Activated CD8-positive, alpha-beta T cell treated with anti-CD3 and anti-CD28 coated beads, Interleukin-2, amount 10 ng/mL, durations not matched to agents 7 days and 5 days (primary cell): ENCODE measurements at places on chromosomes 1 and 21. TPM values are rescaled to one million over a fixed set of nuclear protein-coding genes. Genes with fewer than 3 reads are reported as not detected.

- H3K27ac ChIP-seq, result no peak overlapping the region
- peaks cover 5% of the 10 kb centered on the region for H3K4me1 ChIP-seq
- peak; percentile 21 for DNase-seq
- H3K36me3 ChIP-seq, result no peaks in the 10 kb centered on the region
- no peaks in the 10 kb centered on the region for H3K27me3 ChIP-seq
- H3K4me3 ChIP-seq, result no peak overlapping the region
Observed at GRCh38 chr1:84365225-84366221, 32.8 kb upstream of the DNASE2B start.

DNA sequence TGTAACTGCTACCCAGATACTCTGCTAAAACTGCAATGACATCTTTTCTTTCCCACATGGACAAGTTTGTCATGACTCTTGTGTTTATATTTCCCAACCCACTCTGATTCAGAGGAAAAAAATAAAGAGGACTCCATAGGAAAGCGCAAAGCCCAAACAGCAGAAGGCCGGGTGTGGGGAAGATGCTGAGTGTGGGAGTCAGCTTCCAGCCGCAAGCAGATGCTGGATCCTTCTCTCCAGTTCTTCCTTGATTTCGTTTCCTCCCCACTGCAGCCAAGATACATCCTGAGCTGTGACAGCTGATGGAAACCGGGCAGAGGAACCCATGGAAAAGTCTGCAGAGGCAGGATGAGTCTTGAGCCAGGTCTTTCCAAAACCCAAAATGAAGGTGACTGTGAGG, 498.2 kb downstream of the PLPP3 start:
- no peak for DNase-seq
- H3K27me3 ChIP-seq, result no peaks in the 10 kb centered on the region
- no peaks in the 10 kb centered on the region for H3K36me3 ChIP-seq

DNA sequence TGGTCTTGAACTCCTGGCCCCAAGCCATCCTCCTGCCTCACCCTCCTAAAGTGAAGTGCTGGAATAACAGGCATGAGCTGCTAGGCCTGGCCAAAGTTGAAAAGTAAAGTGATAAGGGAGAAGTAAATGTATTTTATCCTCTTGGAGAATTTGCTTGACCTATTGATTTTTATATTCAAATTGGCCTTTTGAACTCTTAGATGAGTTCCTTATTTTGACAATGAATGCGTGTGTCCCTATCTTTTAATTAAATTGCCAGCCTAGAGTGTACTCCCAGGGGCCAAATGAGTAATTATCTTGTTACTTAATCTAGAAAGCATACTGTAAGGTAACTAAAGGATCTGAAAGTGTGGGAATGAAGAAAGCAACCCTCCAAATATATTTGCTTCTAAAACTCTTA, 11.4 kb downstream of the RNF11 start:
- H3K27ac ChIP-seq, result no peak overlapping the region
- no peaks in the 10 kb centered on the region for H3K27me3 ChIP-seq
- peaks cover 25% of the 10 kb centered on the region for H3K4me1 ChIP-seq
- H3K4me3 ChIP-seq, result no peak overlapping the region
- no peak for DNase-seq
- peaks cover 6% of the 10 kb centered on the region for H3K36me3 ChIP-seq

DNA sequence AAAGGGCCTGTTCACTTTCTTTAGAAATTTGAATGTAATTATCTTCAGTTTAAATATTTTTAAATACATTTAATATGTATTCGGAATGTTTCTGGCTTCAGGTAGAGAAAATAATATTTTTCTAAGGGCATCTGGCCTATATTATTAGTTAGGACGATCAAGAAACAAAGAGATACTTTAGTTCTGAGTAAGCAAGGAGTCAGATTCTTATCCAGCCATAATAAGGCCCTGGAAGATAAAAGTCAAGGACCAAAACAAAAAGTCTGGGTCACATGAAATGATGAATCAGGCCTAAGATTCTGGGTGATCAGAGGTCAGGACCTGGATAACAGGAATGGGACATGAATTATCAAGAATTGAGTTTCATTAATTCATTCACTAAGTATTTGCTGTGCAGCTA, 6.3 kb downstream of the PHC2 start:
- peaks cover 9% of the 10 kb centered on the region for H3K27me3 ChIP-seq
- no peak for DNase-seq
- H3K4me3 ChIP-seq, result no peak overlapping the region
- no peak overlapping the region for H3K27ac ChIP-seq

GRCh38 chr1:169106095-169106920, at the start of gene ATP1B1:
TSS of gene ATP1B1 (plus strand) at chr1:169106690. CDS start at chr1:169106830, 140 bp downstream.
- H3K27ac ChIP-seq, result peak within 1 kb of the TSS; percentile 84
- DNase-seq, result peak; percentile 86
- H3K36me3 ChIP-seq, result peaks cover 14% of the 10 kb centered on the region
- H3K4me1 ChIP-seq, result peaks cover 43% of the 10 kb centered on the region
- H3K27me3 ChIP-seq, result peaks cover 10% of the 10 kb centered on the region

- H3K27ac ChIP-seq, result no peak overlapping the region
- no peak for DNase-seq
- no peaks in the 10 kb centered on the region for H3K36me3 ChIP-seq
- H3K27me3 ChIP-seq, result no peaks in the 10 kb centered on the region
- H3K4me3 ChIP-seq, result no peak overlapping the region
Observed at GRCh38 chr1:216554934-216555333, 131.7 kb upstream of the USH2A start.

DNA sequence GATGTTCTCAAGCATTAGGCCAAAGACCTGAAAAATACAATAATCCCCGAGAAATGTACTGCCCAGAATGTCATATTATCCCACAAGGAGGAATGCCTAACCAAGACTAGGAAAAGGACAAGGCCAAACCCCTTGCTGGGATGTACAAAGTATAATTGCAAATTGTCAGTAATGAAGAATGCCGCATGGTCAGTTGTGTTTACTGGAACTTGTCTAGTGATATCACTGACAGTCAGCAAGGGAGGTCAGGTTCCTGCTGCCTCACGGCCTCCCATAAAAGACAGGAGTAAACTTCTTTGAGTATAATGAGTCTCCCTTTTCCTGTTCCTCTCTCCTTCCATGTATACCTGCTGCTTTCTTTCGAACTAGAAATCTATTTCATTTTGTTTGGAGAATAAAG, 222.8 kb downstream of the RHOU start:
- no peaks in the 10 kb centered on the region for H3K36me3 ChIP-seq
- no peak overlapping the region for H3K27ac ChIP-seq
- H3K27me3 ChIP-seq, result no peaks in the 10 kb centered on the region
- no peak overlapping the region for H3K4me3 ChIP-seq
- no peak for DNase-seq

DNA sequence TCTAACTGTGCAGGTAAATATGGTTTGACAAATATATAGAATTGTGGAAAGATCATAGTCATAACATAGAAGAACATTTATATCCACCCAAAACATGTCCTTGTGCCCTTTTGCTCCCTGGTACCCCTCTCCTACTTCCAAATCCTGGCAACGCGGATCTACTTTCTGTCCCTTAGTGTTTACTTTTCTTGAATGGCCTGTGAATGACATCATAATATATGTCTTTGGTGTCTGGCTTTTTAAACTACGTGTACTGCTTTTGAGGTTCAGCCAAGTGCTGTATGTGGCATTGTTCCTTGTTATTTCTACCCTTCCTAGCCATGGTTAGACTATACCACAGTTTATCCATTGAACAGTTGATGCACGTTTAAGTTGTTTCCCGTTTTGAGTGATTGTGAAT, 155.6 kb downstream of the SDCCAG8 start:
- H3K36me3 ChIP-seq, result peaks cover 2% of the 10 kb centered on the region
- no peaks in the 10 kb centered on the region for H3K27me3 ChIP-seq
- no peak for DNase-seq
- no peak overlapping the region for H3K4me3 ChIP-seq

The GPR37L1 gene
- total RNA-seq, result not detected

The PGLYRP3 gene
- total RNA-seq, result not detected

GRCh38 chr1:63705078-63705477, 68.7 kb upstream of the ROR1 start:
- DNase-seq, result no peak
- no peak overlapping the region for H3K4me3 ChIP-seq
- no peaks in the 10 kb centered on the region for H3K36me3 ChIP-seq
- H3K27me3 ChIP-seq, result peaks cover 12% of the 10 kb centered on the region
- no peak overlapping the region for H3K27ac ChIP-seq

- no peak overlapping the region for H3K4me3 ChIP-seq
- H3K27ac ChIP-seq, result no peak overlapping the region
- no peak for DNase-seq
- H3K27me3 ChIP-seq, result peaks cover 39% of the 10 kb centered on the region
- H3K36me3 ChIP-seq, result no peaks in the 10 kb centered on the region
- no peaks in the 10 kb centered on the region for H3K4me1 ChIP-seq
Observed at GRCh38 chr1:202264726-202265125, 71.1 kb downstream of the LGR6 start.

DNA sequence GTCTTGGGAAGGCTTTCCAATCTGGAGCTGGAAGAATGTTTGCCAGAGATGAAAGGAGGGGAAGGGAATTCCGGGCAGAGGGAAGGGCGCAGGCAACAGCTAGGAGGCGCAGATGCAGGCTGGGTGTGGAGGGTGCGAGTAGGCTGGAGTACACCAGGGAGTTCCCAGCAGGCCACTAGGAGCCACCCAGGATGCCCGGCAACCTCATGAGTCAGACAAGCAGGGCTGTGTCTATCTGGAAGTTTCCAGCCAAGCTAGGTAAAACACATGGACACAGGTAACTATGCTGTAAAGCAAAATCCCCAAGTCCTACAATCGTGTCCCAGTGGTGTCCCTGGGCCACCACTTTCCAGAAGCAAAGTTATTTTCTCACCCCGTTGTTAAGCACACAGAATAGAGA, 990 bp upstream of the NBL1 start:
- peaks cover 44% of the 10 kb centered on the region for H3K4me1 ChIP-seq
- no peak for DNase-seq
- H3K4me3 ChIP-seq, result peak overlapping the region; percentile 80
- H3K36me3 ChIP-seq, result peaks cover 2% of the 10 kb centered on the region
